ENCODE measurements at places on chromosomes 11 and 22. TPM values are rescaled to one million over a fixed set of nuclear protein-coding genes. Genes with fewer than 3 reads are reported as not detected.

GGT1 gene
- 29.9 TPM for total RNA-seq

TRIM51 gene
- not detected for total RNA-seq

- no peak for DNase-seq
These were observed 5.3 kb downstream of the EXPH5 start for GRCh38 chr11:108588287-108588686.

- no peak for DNase-seq
These were observed 231.3 kb upstream of the B3GAT1 start for GRCh38 chr11:134643115-134644012.
